ENCODE measurements at places on chromosomes 4 and X. TPM values are rescaled to one million over a fixed set of nuclear protein-coding genes. Genes with fewer than 3 reads are reported as not detected.

DNA sequence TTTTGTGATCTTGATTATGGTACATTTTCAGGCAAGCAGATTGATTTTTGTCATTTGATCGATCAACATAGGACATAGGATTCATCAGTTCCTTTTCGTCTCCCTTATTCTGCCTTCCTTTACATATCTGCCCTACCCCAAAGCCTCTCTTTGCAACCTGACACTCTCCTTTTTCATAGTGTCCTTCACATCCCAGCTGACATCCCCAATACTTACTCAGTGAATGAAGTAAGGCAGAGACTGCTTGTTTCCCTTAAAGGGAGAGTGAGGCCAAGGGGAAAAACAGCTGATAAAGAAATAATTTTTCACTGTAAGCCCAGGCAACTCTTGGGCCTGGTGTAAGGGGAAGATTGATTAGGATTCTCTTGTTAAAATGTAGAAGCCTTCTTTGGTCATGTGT is 69.8 kb downstream of the GBA3 start:
- DNase-seq: no peak

- no peak for DNase-seq
These were observed 151.3 kb upstream of the FAM47C start for GRCh38 chrX:36856849-36857248.

DNA sequence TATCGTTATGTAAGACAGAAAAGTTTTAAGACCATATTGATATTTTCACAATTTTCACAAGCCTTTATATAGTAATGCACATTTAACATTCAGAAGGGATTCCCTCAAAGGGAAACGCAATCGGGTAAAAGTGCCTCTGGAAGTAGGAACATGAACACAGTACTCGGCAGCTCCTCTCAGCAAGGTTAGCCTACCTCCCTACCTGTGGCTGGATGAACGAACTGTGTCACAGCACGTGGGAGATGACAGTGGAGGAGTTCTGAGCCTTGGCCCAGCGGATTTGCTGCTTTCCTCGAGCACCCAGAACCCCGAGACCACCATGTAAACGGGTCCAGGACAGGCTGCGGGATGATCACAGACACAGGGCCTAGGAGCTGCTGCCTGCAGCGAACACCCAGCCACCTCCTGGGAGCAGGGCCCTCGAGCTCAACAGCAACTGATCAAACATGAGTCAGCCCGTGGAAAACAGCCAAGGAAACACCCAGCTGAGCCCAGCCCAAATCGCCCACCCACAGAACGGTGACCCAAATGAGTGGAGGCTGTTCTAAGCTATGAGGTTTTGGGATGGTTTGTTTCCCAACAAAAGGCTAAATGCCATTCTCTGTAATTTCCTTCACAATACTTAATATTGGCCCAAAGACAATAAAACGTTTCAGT is 30.4 kb downstream of the FAT1 start:
- peak; percentile 64 for DNase-seq

GRCh38 chr4:77617203-77617602 is 11.6 kb downstream of the CXCL13 start:
- no peak for DNase-seq

NSD2 gene
- 96.0 TPM for total RNA-seq

DNA sequence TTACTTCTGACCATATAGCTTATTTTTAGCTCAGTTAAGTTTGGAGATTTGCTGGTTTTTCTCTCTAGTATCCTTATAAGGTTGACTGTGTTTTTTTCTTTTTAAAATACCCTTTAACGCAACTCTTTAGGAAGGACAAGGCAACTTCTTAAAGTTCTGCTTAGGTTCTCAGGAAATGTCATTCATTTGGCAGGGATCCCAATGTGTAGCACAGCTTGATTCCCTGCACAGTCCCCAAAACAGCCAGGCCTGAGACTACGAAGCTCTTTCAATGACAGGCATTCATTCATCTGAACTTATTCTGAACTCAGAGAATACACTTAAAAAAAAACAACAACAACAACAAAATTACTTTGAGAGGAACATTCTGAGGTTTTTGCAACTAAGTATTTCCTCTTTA is 1765.8 kb downstream of the PCDH7 start:
- no peak for DNase-seq

- DNase-seq: no peak
These were observed 455.9 kb downstream of the AFF2 start for GRCh38 chrX:148956352-148956751.

DNA sequence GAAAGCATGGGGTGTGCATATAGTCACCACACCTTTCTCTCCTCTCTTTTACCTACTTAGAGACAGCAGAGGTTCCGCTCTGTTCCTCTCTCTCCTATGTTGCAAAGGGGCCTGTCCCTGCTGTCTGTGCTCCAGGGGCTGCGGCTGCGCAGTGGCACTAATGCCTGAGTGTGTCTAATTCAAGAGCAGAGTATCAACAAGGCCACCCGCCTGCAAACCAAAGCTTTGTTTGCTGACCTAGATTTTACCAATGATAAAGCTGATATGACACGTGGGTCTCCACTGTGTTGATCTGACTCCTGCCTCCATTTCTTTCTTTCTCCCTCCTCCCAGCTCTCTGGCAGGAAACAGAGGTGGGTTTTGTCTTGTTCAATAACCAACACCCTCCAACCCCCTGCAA is 74.9 kb downstream of the NSG1 start:
- DNase-seq: no peak

ANAPC4 gene
- total RNA-seq: 24.0 TPM

- no peak for DNase-seq
These were observed 51.7 kb downstream of the GASK1B start for GRCh38 chr4:158121161-158121579.

- DNase-seq: no peak
These were observed 269.3 kb upstream of the AGTR2 start for GRCh38 chrX:115901241-115901640.

MAPK10 gene
- total RNA-seq: 2.9 TPM

DNA sequence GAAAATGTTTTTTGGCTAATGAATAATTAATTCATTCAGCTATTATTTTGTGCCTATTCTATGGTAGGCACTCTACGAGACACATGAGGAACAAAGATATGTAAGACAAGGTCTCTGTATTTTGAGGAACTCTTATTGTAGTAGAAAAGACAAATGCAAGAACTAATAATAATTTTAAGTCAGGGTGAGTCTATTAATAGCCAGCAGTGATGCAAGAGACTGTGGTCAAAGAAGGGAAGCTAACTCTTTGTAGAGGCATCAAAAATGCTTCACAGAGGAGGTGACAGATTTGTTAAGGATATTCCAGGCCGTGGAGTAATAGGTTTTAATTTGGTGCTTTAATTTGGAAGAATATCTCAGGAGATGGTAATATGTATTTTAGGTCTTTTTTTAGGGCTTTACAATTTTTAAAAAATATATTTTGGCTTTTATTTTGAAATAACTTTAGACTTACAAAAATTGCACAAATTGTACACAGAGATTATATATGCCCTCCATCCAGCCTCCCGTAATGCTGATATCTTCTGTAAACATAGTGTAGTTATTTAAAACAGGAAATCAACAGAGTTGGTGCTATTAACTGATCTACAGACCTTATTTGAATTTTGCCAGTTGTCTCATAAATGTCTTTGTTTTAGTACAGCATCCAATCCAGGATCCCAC is 48.1 kb downstream of the DCLK2 start:
- DNase-seq: no peak

GRCh38 chr4:82774711-82775171 is 23.9 kb downstream of the SCD5 start:
- no peak for DNase-seq

CHIC2 gene
- total RNA-seq: 16.5 TPM

APBB2 gene
- total RNA-seq: 15.5 TPM

GRCh38 chrX:123274796-123275195 is 90.7 kb downstream of the GRIA3 start:
- DNase-seq: no peak

DNA sequence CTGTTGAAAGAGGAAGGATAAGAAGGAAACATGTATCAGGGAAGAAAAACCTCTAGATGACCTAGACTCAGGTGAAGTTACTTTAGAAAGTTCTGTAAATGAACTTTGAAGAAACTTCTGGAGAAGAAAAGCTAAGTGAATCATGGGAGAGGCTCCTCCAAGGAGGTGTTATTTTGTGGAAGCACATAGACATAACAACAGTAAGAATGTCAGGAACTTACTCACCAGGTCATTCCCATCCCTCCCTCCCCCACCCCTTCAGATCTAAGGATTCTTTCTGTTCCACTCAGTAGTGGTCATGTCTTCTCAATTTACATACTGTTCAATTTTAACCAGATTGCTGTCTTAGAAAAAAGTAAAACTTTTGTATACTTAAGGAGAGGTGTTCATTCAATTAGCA is 310.5 kb upstream of the DDX53 start:
- DNase-seq: no peak

AMBN gene
- not detected for total RNA-seq

All from Calu3 (cell line).